Substantia nigra (tissue), 51 donors: ENCODE measurements at places on chromosomes 4 and X.
A peak's percentile ranks its signal among the peaks of the same experiment; 100 is the strongest.

DNA sequence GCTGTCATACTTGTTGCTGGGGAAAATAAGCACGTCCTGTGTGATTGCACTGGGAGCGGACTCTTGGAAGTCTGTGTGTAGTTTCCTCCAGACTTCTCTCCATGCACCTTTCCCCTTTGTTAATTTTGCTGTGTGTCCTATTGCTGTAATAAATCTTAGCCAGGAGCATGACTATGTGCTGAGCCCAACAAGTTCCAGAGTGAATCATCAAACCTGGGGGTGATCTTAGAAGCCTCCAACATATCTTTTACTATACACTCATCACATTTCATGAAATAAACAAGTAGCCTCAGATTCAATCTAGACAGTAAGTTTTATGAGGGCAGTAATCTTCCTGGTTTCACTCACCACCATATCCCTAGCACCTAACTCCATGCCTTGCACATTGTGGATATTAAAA is 43.3 kb upstream of the FGF13 start:
- no peak for DNase-seq

DNA sequence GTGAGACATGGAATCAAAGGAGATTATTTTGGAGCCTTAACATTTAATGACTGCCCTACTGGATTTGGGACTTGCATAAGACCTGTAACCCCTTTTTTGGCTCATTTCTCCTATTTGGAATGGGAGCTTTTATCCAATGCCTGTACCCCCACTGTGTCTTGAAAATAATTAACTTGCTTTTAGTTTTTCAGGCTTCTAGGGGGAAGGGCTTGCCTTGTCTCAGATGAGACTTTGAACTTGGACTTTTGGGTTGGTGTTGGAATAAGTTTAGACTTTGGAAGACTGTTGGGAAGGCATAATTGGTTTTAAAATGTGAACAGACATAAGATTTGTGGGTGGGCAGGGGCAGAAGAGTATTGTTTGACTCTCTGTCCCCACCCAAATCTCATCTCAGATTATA is 189.1 kb upstream of the POU3F4 start:
- no peak for DNase-seq

GRCh38 chr4:23889814-23890341 is at the start of gene PPARGC1A:
PPARGC1A (minus strand) TSS chr4:23890047; CDS start chr4:23889957, 90 bp downstream.
- DNase-seq, result peak; percentile 76

- no peak for DNase-seq
Measured at GRCh38 chr4:38605181-38605752, 58.7 kb upstream of the KLF3 start.
